Naive thymus-derived CD8-positive, alpha-beta T cell (primary cell): ENCODE measurements at places on chromosomes 13 and 19. TPM values are rescaled to one million over a fixed set of nuclear protein-coding genes. Genes with fewer than 3 reads are reported as not detected.
A peak's percentile ranks its signal among the peaks of the same experiment; 100 is the strongest.

Gene SHISA2
- total RNA-seq, result 1.1 TPM

DNA sequence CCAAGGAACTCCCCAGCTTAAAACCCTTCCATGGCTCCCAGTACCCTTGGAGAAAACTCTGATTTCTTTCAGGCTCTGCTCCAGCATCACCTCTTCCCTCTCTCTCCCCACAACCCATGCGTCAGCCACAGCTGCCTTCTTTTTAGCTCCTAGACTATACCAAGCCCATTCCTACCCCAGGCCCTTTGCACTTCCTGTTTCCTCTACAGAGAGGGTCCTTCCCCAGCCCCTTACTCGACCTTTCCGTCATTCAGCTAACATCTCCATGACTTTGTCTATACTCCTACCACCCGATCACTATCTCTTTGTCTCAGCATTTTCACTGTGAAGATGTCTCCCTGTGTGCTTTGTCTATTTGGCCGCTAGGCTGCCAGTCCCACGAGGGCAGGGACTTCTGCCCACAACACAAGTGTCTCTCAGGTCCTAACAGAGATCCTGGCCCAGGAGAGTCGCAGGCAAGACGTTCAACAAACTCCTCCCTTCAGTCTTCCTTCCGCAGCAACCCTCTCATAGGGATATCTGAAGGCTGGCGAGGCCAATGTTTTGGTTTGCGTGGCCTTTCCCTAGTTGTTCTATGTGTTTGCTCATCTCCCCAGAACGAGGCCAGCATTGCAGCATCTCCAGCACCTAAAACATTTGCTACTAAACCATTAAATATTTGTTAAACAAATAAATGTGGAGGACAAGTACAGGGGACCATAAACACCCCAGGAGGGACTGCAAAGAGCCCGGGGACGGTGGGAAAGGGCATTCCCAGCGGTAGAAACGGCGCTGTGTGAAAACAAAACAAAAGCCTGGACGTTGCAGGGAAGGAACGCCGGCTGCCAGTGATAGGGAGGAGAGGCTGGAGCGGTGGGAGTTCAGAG is 816 bp downstream of the CCNP start:
- no peak for DNase-seq

GRCh38 chr19:1063030-1063908 is 3.7 kb upstream of the ARHGAP45 start:
- DNase-seq, result peak; percentile 41

- no peak for DNase-seq
Observed at GRCh38 chr13:83150616-83151307, 731.5 kb downstream of the SLITRK1 start.

DNA sequence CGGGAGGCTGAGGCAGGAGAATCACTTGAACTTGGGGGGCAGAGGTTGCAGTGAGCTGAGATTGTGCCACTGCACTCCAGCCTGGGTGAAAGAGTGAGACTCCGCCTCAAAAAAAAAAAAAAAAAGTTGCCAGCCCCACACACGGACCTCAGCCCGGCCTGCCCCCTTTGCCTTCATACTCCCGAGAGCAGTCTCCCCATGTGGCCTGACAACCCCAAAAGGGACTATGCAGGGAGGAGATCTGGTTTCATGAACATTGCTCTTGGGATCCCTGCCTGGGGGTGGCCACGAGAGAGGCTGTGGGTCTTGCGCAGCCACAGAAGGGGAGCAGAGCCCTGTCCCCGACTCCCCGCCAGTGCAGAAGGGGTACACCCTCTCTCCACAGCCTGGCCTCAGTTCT is 30.9 kb upstream of the ADGRE5 start:
- DNase-seq, result no peak

Gene NCAN
- not detected for total RNA-seq

DNA sequence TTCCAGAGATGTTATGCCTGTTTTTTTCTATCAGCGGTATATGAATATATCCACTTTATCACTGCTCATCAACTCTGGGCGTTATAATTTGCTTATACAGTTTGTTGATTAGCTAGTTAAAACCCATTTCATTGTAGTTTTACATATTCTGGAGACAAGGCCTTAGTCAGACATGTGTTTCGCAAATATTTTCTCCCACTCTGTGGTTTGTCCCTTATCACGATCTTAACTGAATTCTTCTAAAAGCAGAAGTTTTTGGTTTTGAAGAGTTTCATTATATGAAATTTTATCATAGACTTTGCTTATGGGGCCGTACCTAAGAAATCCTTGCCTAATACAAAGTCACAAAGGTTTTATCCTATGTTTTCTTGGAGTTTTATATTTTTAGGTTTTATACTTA is 84.6 kb downstream of the FRY start:
- DNase-seq, result no peak

- DNase-seq, result no peak
Observed at GRCh38 chr13:110129539-110130186, 177.3 kb downstream of the COL4A1 start.

DNA sequence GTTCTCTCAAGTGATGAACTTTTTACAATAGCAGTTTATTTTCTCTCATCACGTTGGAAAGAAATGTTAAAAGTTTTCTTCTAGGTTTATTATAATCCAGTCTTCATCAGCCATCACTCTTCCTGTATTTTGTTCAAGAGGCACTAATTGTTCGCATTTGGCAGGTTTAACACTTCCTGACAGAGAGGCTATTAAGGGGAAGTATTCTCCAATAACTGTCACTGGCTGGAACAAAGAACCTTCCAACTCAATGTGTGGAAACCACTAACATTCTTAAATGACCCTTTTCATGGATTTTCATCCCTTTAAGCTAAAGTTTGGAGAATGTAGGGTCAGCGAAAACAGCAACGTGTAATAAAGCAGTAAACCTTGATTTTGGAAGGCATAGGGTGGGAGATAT is 145.1 kb downstream of the PCCA start:
- no peak for DNase-seq

GRCh38 chr13:77339408-77339807 is 12.5 kb upstream of the MYCBP2 start:
- DNase-seq, result no peak

DNA sequence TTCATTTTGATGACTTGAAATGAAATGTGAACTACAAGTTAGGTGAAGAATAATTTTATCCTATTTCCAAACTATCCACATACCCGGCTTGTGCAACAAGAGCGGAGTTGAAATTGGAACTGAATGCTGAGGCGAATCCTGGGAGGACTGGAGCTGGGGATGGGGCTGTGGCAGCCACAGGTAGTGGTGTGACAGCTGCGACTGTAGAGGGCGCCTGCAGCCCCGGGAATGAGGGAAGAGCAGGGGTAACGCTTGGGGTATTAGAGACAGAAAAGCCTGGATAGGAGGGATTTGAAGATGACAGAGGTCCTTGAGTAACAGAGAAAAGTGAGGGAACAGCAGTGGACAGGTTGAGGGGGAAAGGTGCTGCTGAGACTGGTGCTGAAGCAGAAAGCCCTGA is 22.0 kb upstream of the STOML3 start:
- no peak for DNase-seq

GRCh38 chr19:8881512-8881911 is 49.3 kb downstream of the MBD3L1 start:
- no peak for DNase-seq
